ENCODE measurements at places on chromosomes 6 and 20.
A peak's percentile ranks its signal among the peaks of the same experiment; 100 is the strongest.

GRCh38 chr20:44993343-44993742, 27.0 kb downstream of the STK4 start:
- no peak for DNase-seq

DNA sequence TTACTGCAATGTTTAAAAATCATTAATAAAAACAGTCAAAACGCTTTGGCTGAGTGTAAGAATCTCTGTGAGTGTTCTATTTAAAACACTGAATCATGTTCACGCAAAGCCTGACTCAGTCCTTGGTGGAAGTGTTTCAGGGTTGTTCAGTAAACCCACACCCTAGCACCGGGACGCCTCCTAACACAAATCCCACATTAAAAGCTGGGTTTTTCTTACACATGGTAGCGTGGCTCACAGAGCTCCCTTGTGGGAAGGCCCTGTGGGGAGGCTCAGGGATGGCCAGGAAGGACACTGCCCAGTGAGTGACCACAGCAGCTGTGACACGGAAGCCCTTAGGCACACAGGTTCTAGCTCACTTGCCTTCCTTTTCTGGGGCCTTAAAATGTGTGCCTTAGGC, 80.2 kb downstream of the GMPR start:
- no peak for DNase-seq

DNA sequence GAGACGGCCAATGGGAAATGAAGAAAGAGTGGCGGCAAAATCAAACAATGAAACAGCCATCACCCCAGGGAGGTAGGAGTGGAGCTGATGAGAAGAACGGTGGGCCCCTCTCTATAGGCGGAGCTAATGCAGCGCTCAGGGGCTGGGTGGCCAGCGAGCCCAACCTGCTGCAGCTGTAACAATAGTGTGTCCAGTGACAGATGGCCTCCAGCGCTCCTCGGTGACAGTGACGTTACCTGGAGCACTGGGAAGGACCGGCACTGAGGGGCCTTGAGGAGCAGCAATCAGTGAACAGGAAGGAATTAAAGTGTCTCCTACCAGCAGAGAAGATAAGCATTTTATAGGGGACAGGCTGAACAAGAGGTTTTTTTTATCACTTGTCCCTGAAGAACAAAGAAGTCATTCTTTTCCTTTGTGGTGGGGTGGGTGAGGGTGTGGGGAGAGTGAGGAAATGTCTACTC, 81.6 kb downstream of the FOXA2 start:
- DNase-seq: no peak

- no peak for DNase-seq
These were observed 19.3 kb upstream of the NKAIN2 start for GRCh38 chr6:123784330-123784729.

DNA sequence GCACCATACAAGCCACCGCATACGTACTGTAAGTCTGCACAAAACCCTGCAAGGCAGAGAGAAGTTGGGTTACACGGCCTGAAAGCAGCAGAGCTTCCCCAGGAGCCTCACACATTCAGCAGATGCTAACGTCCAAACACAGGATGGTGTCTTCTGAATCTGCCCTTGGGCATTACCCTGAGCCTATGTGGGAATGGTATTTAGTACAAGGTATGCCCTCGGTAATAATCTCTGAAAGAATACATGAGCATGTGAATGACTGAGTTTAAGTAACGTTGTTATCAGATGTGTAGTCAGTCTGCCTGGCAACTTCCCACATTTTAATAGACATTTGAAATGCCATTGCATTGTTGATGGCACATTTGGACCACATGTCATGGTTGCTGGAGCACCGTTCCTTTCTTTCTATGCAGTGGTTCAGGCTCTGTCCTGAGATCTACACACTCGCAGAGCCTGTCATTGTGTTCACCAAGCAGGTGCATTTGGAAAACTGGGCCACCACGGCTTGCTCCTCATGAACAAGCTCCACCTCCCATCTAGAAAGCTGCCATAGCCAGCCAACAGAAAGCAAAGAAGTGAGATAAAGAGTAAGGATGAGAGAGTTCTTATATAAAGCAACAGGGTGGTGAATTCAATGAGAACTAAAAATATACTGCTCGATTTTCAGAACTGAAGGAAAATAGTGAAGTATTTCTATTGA, 136.5 kb upstream of the GGTLC1 start:
- no peak for DNase-seq

DNA sequence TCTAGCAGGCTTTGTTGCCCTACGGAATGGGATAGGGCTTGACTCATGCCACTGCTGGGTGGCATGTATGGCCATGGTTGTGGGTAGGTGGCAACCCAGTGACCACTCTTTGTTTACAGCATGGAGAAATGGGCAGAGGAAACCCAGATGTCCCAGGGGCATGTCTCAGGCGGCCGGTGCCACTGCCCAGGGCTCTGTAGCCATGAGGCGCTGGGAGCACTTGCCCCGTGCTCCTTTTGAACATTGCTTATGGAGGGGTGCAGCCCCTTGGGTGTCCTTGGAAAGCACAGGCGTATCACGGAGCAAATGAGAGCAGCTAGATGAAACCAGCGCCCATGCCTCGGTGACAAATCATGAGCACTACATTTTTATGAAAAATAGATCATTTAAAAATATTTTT, 212.5 kb upstream of the ECI2 start:
- DNase-seq: no peak

DNA sequence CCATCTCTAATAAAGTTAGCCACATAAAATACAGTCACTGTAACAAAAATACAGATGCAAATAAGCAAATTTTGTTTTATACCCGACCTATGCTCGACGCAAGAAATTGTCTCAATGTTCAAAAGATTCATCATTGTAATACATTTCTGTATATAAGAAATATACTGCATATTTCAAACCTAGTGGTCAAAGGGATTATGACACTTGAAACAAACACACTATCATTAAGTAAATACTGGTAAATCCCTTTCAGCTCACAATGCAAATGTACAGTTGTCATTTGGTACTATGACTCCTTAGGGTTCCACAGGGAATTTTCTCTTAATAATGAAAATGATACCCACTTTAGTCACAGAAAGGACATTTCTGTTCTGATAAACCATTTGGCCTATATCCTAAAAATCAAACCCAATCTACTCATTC, 2.2 kb downstream of the HIVEP2 start:
- peak; percentile 67 for DNase-seq

- DNase-seq: no peak
These were observed 319.8 kb upstream of the PLCB4 start for GRCh38 chr20:8749101-8749500.

GRCh38 chr6:17458966-17459365, 65.6 kb downstream of the CAP2 start:
- no peak for DNase-seq

- DNase-seq: no peak
These were observed 9.8 kb downstream of the RAET1E start for GRCh38 chr6:149888093-149888492.

DNA sequence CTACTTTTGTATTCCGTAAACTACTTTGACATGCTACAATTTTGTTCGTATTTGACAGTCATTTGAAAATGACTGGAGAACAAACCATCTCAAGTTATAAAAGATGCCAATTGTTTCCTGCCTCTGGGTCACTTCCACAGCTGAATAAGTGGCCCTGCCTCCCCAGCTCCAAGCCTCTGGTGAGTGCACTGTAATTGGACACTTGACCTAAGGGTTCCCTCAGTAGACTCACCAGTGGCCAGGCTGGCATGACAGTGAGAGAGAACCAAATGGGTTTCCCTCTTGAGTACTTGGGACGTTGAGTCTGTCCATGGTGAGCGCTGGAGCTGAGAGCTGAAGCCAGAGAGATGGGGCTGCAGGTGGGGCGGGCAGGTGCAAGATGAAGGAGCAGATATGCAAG, 57.1 kb downstream of the SLC35D3 start:
- DNase-seq: no peak

GRCh38 chr6:98925831-98926230, 21.9 kb downstream of the FBXL4 start:
- DNase-seq: no peak

All from OCI-LY7 (cell line).